ENCODE measurements at places on chromosomes 11 and 22.

DNA sequence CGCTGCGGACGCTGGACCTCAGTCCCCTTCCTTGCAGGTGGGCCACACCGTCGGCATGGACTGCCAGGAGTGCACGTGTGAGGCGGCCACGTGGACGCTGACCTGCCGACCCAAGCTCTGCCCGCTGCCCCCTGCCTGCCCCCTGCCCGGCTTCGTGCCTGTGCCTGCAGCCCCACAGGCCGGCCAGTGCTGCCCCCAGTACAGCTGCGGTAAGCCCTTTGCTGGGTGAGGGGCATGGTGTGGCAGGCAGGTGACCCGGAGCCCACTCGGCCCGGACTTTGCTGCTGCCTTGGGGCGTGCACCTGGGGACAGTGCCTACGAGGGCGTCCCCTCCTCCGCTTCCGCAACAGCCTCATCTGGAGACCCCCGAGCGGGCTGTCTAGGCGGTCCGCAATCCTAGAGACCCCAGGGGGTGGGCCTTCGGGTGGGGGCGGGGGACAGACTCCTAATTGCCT lies 25.4 kb upstream of the MUC5B start:
- no peak for DNase-seq

DNA sequence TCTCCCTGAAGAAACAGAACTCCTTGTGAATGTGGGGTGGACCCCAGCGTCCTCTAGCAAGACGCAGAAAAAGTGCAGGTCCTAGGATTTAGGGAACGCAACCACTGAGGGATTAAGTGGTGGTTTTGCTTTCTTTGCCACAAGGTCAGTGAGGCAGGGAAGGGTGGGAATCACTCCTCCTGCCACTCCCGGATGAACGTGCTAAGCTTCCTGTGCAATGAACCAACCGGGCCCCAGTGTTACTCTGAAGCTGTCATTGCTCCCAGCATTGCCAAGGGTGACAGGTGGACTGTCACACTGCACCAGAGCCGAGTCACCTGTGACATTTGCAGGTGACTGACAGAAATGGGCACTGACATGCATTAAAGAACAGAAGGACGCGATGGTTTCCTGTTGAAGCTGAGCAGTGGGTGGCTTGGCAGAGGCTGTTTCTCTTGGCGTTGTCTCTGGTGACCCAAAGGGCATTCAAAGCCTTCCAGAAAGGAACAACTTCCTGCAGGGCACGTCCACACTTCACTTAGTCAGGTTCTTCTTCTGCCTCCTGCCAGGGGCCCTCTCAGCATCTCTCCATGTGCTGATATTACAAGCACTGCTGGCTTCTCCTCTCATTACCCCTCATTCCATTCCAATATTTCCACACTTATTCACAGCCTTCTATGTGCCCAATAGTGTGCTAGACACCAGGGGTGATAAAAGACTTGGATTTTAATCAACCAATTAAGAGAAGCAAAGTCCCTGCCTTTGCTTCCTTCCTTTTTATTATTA lies 9.7 kb downstream of the KIRREL3 start:
- no peak for DNase-seq

- no peak for DNase-seq
Observed at GRCh38 chr22:42742940-42743339, 22.3 kb upstream of the A4GALT start.

DNA sequence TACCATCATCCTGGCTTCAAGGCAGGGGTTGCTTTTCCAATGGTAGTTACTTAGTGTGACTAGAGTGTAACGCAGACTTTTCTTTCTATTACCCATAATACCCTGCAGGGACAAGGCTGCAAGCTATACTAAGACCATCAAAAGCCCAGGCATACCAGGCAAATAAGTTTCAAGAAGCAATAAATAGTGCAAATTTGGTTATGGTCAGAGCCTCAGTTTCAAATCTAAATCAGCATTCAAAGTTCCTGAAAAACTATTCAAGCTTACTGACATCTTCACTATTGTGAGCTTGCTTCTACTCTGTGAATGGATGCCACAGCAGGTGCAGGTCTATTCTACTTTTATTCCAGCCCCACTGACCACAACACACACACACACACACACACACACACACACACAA lies 2.5 kb upstream of the HBB start:
- DNase-seq: no peak

GRCh38 chr11:120810251-120810650 lies 213.7 kb upstream of the TBCEL start:
- no peak for DNase-seq

- no peak for DNase-seq
Observed at GRCh38 chr11:26963764-26964163, 30.1 kb upstream of the FIBIN start.

DNA sequence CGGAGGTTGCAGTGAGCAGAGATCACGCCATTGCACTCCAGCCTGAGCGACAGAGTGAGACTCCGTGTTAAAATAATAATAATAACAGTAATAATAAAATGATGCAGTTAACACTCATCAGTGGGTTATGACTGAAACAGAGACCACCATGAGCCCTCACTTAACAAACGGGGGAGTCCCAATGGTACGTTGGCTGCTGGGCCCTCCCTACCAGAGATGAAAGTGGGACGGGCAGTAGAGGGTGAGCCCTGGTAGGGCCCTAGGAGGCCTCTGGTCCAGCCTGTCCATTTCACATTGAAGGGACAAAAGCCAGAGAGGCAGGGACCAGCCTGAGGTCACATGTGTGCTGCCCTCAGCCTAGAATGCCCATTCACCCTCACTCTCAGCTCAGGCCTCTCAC lies 13.7 kb upstream of the KIAA0930 start:
- DNase-seq: no peak

- DNase-seq: no peak
Observed at GRCh38 chr22:25193548-25193947, 6.1 kb upstream of the CRYBB3 start.
